ENCODE measurements at places on chromosomes 1 and 21.

DNA sequence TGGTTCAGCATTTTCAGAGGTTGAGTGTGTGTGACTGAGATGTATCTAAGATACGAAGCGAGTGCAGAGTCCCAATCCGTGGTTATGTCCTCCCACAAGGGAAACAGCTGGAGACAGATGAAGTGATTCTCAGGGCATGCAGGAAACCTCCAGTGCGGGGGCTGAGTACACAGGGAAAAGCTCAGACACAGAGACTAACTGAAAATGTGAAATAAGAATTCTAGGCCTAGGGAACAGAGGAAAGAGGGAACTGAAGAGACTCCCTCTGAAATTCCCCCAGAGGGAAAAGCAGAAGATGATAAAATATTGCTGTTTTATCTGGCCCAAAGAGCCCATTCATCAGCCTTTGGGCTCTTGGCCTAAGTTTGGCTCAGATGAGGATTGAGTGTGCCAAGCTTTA is 116.8 kb downstream of the LRRC53 start:
- DNase-seq: peak; percentile 2

- DNase-seq: no peak
Measured at GRCh38 chr1:240293706-240294105, 202.0 kb downstream of the FMN2 start.

- no peak for DNase-seq
Measured at GRCh38 chr21:17432732-17433057, 80.1 kb upstream of the CXADR start.

DNA sequence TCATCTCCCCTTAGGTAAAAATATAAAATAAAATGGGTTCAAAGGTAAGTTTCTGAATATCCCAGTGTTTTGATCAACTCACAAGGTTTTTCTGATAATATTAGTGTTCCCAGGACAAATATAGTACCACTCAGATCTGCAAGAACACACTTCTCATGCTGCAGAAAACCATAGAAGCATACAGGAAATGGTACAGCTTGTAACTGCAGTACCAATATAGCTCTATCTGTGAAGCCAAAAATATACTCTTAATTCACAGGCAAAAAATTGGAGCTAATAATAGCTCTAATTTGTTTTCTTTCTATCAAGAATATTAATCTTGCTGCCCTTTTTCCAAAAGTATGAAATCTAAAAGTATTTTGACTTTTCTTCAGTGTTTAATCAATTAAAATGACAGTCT is 13.2 kb downstream of the VPS45 start:
- DNase-seq: no peak

DNA sequence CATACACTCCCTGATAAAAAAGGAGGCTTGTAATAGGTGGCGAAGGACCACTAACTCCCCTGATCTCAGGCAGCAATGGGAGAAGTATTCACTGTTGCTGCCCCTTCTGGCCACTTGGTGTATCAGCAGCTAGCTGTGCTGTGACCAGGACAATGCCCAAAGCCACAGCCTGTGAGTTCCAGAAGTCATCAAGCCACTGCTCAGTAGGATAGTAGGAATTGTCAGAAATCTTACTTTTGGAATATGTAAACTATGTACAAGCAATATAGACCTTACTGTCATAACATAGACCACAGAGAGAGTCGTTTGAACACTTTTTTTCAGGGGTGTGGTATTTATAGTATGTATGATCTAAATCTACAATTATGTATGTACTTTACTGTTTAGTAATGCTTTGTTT is 248.3 kb upstream of the CAMK1G start:
- peak; percentile 25 for DNase-seq

GRCh38 chr1:99642053-99642452 is 3.9 kb upstream of the PALMD start:
- no peak for DNase-seq

- peak; percentile 71 for DNase-seq
Measured at GRCh38 chr1:82565546-82565945, 764.8 kb downstream of the ADGRL2 start.

DNA sequence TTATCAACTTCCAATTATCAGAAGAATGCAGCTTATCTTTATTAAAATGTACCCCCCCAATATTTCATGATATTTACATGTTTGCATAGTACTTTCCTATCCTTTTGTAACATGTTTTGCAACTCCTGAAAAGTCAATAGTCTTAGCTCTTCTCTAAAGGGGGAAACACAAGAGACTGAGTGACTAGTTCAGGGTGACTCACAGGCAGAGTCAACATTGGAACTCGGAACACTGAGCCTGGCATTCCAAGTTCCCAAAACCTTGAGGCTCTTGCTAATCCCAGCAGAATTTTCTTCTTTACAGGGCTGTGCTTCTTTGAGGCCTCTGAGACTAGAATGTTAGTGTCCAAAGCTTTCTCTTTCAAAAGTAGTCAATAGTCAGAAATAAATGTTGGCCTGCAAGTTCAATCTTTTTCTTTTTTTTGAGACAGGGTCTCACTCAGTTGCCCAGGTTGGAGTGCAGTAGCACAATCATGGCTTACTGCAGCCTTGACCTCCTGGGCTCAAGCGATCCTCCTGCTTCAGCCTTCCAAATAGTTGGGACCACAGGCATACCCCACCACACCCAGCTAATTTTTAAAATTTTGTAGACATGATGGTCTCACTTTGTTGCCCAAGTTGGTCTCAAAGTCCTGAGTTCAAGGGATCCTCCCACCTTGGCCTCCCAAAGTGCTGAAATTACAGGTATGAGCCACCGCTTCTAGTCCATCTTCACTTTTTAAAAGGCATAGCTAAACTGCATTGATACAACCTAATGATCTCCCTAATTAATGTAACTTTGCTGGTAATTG is 37.5 kb downstream of the ZNF281 start:
- DNase-seq: peak; percentile 86

GRCh38 chr1:200912737-200913407 is 18.2 kb downstream of the INAVA start:
- DNase-seq: no peak

- no peak for DNase-seq
Measured at GRCh38 chr1:47918257-47918867, 78.8 kb downstream of the TRABD2B start.

DNA sequence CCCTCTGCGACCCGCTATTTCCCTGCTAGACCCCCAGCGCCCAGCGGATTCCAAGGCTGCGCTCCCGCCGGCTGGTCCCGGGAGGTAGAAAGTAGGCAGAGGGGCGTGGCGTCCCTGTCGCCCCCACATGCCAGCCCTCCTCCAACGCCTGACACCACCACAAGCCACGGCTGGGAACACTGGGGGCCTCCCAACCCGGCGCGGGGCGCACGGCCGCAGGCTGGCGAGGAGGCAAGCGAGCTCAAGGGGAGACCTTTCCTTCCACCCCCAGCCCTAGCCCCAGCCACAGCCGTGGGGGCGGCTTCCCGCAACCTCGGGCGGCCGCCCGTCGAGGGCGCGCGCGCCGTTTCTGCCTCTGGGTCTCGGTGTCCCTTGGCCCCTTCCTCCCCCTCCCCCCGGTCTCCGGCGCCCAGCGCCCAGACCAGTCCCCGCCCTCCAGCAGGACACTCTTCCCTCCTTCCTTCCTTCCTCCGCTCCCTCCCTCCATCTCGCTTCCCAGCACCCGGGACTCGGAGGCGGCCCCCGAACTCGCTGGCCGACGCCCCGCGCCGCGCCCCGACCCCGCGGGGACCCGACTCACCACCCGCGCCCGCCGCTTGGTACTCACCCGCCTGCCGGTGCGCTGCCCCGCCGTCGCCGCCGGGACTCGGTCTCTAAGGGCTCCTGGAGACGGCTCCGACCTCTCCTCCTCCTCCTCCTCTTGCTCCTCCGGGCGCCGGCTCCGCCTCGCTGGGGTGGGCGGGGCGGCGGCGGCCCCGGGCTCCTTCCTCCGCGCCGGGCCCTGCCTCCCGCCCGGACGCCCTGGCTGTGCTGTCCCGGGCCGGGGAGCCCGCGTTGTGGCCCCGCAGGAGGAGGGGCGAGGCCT is at the start of gene GNG12:
GNG12 (minus strand) TSS at position 731 of the 865 bp plus-strand sequence. CDS start 125,781 bp downstream, outside the sequence.
- DNase-seq: peak; percentile 77

DNA sequence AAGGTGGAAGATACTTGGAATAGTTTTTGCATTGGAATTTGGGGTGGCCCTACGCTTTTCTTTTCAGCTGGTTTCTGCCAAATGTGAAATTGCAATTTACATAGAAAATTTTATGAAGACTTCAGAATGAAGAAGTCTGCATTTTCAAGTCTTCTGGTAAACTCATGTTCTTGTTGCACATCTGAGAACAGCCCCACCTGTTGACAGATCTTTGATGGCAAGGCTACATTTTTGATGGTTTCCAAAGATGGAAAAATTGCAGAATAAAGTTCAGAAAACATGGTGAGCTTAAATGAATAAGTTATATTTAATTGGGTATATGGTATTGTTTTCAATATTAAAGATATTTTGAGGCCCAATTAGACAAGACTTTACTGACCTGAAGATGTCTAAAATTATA is 25.4 kb downstream of the OLFM3 start:
- no peak for DNase-seq

- DNase-seq: peak; percentile 45
Measured at GRCh38 chr1:198168227-198168626, 11.4 kb downstream of the NEK7 start.

DNA sequence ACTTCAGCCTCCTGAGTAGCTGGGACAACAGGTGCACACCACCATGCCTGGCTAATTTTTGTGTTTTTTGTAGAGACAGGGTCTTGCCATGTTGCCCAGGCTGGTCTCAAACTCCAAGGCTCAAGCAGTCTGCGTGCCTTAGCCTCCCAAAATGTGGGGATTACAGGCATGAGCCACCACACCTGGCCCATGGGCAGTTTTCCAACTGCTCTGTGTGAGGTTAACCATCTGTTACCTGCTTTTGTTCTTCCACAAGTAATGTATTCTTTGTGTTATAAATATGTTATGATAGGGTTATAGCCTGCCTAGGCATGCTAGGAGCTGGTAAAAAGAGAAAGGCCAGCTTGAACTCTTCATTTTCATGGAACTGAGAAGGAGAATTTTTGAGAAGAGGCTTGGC is 30.7 kb downstream of the TUFT1 start:
- DNase-seq: no peak

DNA sequence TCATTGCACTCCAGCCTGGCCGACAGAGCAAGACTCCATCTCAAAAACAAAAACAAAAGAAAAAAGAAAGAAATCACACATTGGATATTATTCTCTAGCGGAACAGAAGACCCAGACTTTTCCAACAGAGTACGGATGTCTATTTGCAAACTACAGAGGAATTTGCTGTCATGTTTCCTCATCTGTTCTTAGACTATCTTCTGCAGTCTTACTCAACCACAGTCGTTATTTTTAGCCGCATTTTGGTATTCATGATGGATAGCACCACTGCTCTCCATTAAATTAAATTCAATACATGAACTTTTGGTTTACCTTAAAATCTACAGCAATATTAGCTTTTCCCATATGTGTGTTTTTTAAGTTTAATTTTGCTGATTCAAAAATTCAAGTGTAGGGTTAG is 14.2 kb upstream of the HEATR1 start:
- DNase-seq: no peak

GRCh38 chr1:31771891-31772668 is 7.9 kb upstream of the ADGRB2 start:
- DNase-seq: peak; percentile 31

DNA sequence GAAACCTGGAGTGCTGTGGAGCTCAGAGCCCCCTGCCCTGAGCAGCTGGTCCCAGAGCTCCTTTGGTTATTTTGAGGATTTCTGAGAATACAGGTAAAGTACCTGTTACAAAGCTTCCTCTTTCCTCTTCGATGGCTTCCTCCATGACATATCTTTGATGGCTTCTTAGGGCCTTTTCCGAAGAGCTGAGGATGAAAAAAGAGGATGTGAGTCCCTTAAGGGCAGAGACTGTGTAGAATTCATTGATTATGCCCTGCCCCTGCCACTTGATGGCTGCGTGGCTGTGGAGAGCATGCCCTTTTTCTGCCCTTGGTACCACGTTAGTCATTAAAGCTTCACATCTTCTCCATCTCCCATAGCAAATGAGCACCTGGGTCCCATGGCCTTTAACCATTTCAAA is 14.2 kb downstream of the TEX35 start:
- no peak for DNase-seq

GRCh38 chr21:21246007-21246406 is 247.8 kb downstream of the NCAM2 start:
- DNase-seq: no peak

DNA sequence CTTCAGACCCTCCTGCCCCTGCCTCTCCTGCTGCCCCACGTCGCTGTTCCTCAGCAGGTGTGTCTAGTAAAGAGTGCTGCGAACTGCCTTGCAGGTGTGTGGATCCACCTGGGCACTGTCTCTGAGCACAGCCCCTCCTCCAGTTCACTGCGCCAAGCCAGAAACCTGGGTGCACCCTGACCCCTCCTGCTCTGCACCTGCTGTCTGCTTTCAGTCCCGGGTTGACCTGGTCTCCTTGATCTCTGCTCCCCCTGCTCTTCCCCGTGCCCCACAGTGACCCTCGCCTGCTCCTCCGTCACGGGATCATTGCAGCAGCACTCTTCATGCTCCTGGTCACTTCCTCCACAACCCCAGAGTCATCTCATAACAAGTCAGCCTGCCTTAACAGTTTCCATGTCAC is 6.5 kb downstream of the A3GALT2 start:
- DNase-seq: no peak

- no peak for DNase-seq
Measured at GRCh38 chr1:18237371-18237770, 129.8 kb downstream of the IGSF21 start.

DNA sequence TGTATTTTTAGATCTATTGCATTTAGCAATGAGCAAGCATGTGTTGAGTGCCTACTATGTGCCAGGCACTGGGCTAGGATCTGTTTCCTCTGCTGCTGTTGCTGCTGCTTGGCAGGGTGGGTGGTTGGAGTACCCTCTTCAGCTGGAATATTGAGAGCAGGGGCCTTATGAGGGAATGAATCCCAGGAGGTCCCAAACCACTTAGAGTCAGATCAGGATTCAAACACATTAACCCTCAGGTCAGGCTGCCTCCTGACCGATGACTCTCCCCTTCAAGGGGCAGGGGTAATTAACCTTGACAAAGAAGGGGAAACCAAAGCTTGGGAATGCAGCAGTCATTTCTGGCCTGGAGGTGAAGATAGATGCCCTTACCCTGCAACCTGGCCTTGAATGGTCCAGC is 138.0 kb downstream of the IGSF21 start:
- DNase-seq: no peak

GRCh38 chr1:214979191-214979590 is 103.3 kb upstream of the KCNK2 start:
- no peak for DNase-seq

DNA sequence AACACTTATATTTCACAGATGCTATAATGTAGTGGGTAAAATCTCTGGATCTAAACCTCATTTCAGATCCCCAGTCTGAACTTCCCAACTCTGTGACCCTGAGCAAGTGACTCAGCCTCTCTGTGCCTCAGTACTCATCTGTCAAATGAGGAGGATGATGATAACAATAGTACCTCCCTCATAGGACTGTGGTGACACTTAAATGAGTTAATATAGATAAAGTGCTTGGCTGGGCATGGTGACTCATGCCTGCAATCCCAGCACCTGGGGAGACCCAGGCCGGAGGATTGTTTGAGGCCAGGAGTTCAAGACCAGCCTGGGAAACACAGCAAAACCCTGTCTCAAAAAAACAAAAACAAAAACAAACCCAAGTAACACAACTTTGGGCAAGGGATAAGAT is 4.7 kb upstream of the ECE1 start:
- no peak for DNase-seq
